ENCODE measurements at places on chromosomes 5 and 9.

GRCh38 chr9:135820661-135821060, 86.7 kb downstream of the CAMSAP1 start:
- H3K4me1 ChIP-seq = no peaks in the 10 kb centered on the region
- no peaks in the 10 kb centered on the region for H3K36me3 ChIP-seq
- no peak overlapping the region for H3K4me3 ChIP-seq
- H3K27me3 ChIP-seq = no peaks in the 10 kb centered on the region
- H3K27ac ChIP-seq = no peak overlapping the region

- peak overlapping the region; percentile 83 for H3K27ac ChIP-seq
- H3K4me1 ChIP-seq = peaks cover 26% of the 10 kb centered on the region
- DNase-seq = no peak
- peak overlapping the region; percentile 94 for H3K4me3 ChIP-seq
- H3K36me3 ChIP-seq = peaks cover 3% of the 10 kb centered on the region
These were observed 861 bp downstream of the MTX3 start for GRCh38 chr5:79990205-79990597.

DNA sequence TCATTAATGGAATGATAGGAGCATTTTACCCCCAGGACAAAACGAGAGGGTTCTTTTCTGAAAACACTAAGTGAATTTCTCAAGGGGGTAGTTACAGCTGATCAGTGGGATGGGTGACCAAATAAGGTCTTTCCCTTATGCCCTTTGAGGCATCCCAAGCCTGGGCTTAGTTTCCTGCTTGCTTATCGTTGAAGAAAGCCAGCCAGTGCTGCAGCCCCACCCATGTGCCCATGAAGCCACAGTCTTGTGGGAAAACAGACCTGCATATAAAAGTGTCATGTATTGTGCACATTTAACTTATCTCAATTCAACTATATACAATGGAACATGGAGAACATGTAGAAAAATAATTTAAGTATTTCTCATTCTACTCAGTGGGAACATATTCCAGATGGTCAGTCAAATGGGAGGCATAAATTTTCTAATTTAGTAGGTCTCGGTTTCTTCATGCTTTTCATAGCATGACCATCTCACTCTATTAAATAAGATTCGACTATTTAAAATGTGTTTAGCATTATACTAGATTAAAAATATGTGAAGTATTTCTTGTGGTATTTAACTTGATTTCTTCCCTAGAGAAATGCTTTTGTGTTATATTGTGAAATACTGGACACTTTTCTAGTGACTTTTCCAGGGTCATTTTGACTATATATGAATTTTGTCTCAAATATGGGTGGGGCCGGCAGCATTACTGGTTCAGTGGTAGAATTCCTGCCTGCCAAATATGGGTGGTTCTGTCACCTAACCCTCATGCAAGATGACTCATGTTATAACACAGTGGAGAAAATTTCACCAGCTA, 189.7 kb upstream of the SGCD start:
- H3K4me1 ChIP-seq = no peaks in the 10 kb centered on the region
- no peak overlapping the region for H3K27ac ChIP-seq
- no peaks in the 10 kb centered on the region for H3K36me3 ChIP-seq
- no peak for DNase-seq
- no peaks in the 10 kb centered on the region for H3K27me3 ChIP-seq

- H3K27ac ChIP-seq = peak overlapping the region; percentile 8
- DNase-seq = no peak
- peaks cover 15% of the 10 kb centered on the region for H3K36me3 ChIP-seq
- no peaks in the 10 kb centered on the region for H3K27me3 ChIP-seq
- H3K4me1 ChIP-seq = peaks cover 70% of the 10 kb centered on the region
- H3K4me3 ChIP-seq = no peak overlapping the region
These were observed 117.1 kb downstream of the CMYA5 start for GRCh38 chr5:79806741-79807140.

DNA sequence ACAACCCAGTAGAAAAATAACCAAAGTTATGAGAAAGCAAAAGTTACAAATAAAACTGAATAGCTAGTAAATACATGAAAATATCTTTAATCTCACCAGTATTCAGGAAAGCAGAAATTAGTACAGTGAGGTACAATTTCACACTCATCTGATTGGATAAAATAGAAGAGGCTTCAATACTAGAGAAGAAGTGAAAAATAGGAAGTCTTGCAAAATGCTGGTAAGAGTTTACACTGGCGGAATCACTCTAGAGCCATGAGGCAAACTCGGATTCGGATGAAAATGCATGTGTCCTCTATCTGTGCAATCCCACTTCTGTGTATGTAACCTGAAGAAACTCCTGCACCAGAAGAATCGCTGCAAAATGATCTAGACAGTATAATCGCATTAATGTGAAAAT, 128.9 kb downstream of the CCDC192 start:
- no peaks in the 10 kb centered on the region for H3K36me3 ChIP-seq
- H3K27me3 ChIP-seq = no peaks in the 10 kb centered on the region
- H3K4me1 ChIP-seq = peaks cover 29% of the 10 kb centered on the region

GRCh38 chr5:31328040-31328733, 134.7 kb downstream of the CDH6 start:
- no peaks in the 10 kb centered on the region for H3K36me3 ChIP-seq
- no peak for DNase-seq
- H3K27me3 ChIP-seq = no peaks in the 10 kb centered on the region
- H3K4me3 ChIP-seq = no peak overlapping the region
- no peaks in the 10 kb centered on the region for H3K4me1 ChIP-seq

DNA sequence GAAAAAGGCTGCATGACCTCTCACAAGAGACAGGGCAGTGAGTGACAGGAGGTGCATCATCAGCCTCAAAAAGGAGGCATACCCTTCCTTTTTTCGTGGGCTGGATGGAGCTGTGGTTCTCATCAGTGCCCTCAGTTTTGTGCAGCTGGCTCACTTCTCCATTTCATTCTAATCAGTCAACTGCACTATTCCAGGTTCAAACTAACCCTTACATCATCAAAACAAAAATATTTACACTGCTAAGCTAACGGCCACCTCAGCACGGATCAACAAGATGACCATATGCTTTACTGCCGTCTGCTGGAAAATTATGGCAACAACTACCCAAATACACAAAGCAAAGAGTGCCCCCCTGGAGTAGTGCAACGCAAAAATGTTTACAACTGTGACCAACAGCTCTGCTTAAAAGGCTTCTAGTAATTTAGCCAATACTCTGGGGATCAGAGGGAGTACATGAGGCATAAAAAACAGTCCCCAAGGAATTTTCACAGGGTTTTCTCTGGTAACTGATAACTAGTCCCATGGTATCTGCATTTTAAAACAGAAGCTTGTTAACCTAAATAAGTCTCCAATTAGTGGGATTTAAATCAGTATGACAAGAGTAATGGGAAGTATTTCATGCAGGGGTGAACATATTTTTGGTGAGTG, 10.8 kb downstream of the KCNV2 start:
- H3K4me1 ChIP-seq = peaks cover 19% of the 10 kb centered on the region
- peak; percentile 41 for DNase-seq
- no peak overlapping the region for H3K4me3 ChIP-seq
- no peaks in the 10 kb centered on the region for H3K36me3 ChIP-seq

GRCh38 chr9:16725066-16725465, 145.4 kb downstream of the BNC2 start:
- H3K36me3 ChIP-seq = no peaks in the 10 kb centered on the region
- DNase-seq = no peak
- H3K4me3 ChIP-seq = no peak overlapping the region
- H3K27me3 ChIP-seq = no peaks in the 10 kb centered on the region
- no peak overlapping the region for H3K27ac ChIP-seq
- peaks cover 28% of the 10 kb centered on the region for H3K4me1 ChIP-seq

GRCh38 chr5:59197911-59198310, 615.0 kb downstream of the RAB3C start:
- H3K4me3 ChIP-seq = no peak overlapping the region
- no peaks in the 10 kb centered on the region for H3K27me3 ChIP-seq
- no peak for DNase-seq

- no peaks in the 10 kb centered on the region for H3K27me3 ChIP-seq
- H3K36me3 ChIP-seq = no peaks in the 10 kb centered on the region
- no peak for DNase-seq
- no peak overlapping the region for H3K4me3 ChIP-seq
- H3K4me1 ChIP-seq = no peaks in the 10 kb centered on the region
- no peak overlapping the region for H3K27ac ChIP-seq
These were observed 507.3 kb upstream of the TNC start for GRCh38 chr9:115625251-115625650.

Data from gastrocnemius medialis (tissue), 4 donors.